ENCODE measurements at places on chromosomes 6 and 20.

DNA sequence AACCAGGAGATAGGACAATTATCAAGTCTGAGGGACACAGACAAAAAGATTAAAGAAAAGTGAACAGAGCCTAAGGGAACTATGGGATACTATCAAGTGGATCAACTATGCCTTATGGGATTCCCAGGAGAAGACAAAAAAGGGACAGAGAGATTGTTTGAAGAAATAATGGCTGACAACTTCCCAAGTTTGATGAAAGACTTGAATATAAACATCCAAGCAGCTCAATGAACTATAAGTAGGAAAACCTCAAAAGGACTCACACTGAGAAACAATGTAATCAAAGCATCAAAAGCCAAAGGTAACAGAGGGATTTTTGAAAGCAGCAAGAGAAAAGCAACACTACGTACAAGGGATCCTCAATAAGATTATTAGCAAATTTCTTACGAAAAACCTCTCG is 11.0 kb downstream of the ZNF133 start:
- DNase-seq: no peak

DNA sequence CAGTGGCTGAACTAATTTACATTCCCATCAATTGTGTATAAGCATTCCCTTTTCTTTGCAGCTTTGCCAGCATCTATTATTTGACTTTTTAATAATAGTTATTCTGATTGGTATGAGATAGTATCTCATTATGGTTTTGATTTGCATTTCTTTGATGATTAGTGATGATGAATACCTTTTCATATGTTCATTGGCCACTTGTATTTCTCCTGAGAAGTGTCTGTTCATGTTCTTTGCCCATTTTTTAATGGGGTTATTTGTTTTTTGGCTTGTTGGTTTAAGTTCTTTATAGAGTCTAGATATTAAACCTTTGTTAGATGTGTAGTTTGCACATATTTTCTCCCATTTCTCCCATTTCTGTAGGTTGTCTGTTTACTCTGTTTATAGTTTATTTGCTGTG is 16.6 kb downstream of the CENPW start:
- DNase-seq: no peak

- no peak for DNase-seq
Observed at GRCh38 chr6:80550748-80551147, 444.3 kb downstream of the BCKDHB start.

GRCh38 chr20:36167902-36168503 is 13.5 kb downstream of the EPB41L1 start:
- DNase-seq: no peak

GRCh38 chr20:38804221-38804620 is 1.3 kb upstream of the PPP1R16B start:
- DNase-seq: no peak

- peak; percentile 79 for DNase-seq
Observed at GRCh38 chr6:156780102-156780641, 3.0 kb downstream of the ARID1B start.

- DNase-seq: no peak
Observed at GRCh38 chr6:130825772-130826441, 1.3 kb upstream of the SMLR1 start.

- DNase-seq: no peak
Observed at GRCh38 chr20:34328928-34329677, 25.9 kb upstream of the AHCY start.

GRCh38 chr20:11057624-11058023 is 383.8 kb upstream of the JAG1 start:
- peak; percentile 60 for DNase-seq

DNA sequence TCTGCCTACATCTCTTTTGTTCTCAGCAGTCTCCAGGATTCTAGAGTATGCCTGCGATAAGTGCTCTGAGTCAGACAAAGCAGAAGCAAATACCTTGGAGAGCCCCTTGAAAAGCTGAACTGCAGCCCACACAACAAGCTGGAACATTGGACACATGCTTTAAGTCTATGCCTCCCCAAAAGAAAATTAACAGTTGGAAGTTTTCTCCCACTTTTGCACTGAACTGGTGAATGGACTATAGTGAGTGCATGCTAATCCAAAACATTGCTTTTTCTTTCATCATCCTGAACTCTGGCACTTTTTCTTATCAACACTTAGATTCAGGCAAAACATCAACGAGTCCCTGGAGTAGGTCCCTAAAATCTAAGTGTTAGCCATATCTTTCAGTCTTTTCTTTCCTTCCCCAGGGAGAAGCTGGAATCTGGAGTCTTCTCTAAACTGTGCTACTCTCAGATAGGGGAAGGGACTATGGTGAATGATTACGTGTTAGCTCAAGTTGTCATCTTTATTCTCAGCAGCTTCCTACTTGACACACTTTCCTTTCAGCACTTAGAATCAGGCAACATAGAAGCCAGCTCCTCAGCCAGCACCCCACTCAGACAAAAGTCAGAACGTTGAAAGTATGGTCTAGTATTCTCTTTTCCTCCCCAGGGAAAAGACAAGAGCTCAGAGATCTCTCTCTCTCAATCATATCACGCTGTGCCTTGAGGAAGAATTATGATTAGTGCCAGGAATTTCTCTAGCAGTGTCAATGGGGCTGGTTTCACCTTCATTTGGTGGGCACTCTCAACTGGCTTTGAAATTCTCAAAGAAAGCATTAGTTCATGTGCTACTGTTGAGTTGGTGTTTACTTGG is 811.0 kb upstream of the GJE1 start:
- peak; percentile 37 for DNase-seq

DNA sequence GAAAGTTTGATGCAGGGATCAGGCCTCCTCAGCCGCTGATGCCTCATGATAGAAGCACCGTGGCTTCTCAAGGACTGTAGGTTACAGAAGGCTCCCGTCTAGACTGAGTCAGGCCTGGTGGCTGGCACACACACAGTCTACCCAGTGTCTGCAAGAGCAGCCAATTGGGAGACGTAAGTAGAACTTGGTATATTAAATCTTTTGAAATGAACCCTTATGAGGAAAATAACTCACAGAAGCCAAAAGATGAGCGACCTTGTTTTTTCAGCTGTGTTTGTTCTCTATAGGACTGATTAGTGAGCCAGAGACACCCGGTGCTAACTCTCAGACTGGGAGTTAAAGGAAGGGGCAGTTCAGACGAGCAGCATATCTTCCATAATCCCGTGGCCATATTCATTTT is 5.9 kb upstream of the PDE10A start:
- DNase-seq: no peak

- DNase-seq: no peak
Observed at GRCh38 chr20:45206725-45207124, at the start of gene SEMG1. SEMG1 (plus strand) TSS chr20:45207033; CDS start chr20:45207054, 21 bp downstream.

- peak; percentile 92 for DNase-seq
Observed at GRCh38 chr6:15132854-15133670, 112.8 kb upstream of the JARID2 start.

DNA sequence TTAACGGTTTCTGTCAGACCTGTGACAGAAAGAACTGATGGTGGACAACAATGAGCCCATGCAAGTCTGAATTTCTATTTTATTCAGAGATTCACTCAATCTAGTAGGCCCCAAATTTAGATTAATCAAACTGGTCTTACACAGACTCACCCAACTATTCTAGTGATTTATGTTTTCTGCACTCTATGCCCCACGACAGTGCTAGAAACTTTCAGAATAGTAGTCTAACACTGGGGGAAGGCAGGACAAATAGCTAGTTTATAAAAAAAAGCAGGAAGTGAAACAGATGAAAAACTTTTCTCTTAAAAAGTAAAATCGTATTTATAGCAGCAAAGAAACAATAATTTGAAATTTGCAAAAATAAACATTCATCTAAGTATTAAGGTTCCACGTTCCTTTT is 5.0 kb downstream of the TCP11 start:
- no peak for DNase-seq

- no peak for DNase-seq
Observed at GRCh38 chr20:38805502-38805957, at the start of gene PPP1R16B. PPP1R16B (plus strand) TSS chr20:38805697; CDS start chr20:38835926, 30,229 bp downstream.

- no peak for DNase-seq
Observed at GRCh38 chr20:15395457-15395856, 1058.0 kb upstream of the FLRT3 start.

GRCh38 chr6:112199001-112199403 is 55.4 kb downstream of the LAMA4 start:
- DNase-seq: no peak

DNA sequence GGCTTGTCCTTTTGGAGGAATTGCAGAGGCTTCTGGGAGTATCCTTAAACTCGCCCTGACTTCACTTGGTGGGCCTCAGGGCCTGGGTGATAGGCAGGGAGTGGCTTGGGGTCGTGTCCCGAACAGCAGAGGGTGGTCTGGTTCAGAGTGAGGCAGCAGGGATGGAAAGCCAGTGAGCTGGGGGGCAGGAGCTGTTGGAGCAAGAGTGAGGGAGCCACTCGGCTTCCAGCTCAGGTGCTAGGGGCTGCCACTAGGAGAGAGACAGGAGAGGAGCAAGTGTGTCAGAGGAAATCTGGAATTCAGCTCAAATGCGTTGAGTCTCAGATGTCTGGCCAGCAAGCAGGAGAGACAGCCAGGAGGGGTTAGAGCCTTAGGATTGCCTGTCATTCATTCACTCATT is 85.8 kb downstream of the DLGAP4 start:
- DNase-seq: no peak

GRCh38 chr6:109028439-109028838 is 66.2 kb downstream of the SESN1 start:
- no peak for DNase-seq

DNA sequence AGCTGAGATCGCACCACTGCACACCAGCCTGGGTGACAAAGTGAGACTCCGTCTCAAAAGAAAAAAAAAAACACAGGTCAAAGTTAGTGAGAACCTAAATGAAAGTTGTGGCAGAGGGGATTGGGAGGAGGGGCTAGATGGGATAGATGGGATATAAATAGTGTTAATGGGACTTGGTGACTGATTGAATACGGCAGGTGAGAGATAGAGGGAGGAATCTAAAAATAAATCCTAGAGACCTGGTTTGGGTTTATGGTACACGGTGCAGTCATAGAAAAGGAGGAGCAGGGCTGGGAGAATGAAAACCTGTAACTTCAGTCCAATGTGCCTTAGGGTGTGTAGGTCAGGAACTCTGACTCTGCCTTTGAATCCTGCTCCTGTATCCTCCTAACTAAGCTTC is 25.0 kb upstream of the DEK start:
- no peak for DNase-seq

DNA sequence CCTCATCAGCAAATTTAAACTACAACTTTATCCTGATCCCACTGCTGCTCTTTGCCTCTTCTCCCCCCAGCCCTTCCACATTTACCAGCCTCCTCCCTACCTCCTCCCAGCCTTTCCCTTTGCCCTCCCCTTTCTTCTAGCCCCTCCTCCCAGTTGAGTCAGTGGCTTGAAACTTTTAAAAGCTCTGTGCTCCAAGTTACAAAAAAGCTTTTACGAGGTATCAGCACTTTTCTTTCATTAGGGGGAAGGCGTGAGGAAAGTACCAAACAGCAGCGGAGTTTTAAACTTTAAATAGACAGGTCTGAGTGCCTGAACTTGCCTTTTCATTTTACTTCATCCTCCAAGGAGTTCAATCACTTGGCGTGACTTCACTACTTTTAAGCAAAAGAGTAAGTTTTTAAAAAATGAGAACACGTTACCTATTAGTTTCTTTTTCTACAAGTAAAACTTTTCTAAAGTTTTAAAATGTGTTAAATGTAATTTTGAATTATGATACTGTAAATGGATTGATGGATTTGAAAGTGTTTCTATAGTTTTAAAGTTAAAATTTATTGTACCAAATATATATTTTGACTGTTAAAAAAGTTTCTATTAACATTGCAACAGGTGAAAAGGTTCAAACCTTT is at the start of gene GJA1:
TSS of gene GJA1 (plus strand) at position 203 of the 626 bp plus-strand sequence. CDS start 11,202 bp downstream, outside the sequence.
- peak; percentile 50 for DNase-seq

- DNase-seq: no peak
Observed at GRCh38 chr6:95587989-95588388, 10.7 kb downstream of the MANEA start.

GRCh38 chr6:20160541-20161283 is 51.6 kb downstream of the MBOAT1 start:
- no peak for DNase-seq

DNA sequence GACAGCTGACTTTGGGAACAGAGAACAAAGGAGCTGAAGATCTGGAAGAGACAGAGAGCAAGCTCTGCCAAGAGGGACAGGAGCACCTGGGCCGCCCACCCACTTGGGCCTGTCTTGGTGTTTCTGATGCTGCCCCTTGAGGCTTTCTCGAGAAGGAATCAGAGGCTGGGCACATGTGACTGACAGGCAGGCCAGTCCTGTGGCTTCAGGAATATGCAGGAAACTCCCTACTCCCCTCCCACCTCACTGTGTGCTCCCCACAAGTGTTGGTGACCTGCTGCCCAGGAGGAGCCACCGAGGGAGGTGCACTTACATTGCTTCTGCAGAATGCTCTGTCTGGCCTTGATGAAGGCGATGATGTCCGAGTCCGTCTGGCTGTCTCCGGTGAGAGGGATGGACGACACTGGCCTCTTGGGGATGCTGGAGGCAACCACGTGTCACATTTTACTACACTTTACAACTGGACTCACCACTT is 20.9 kb upstream of the KCNK16 start:
- no peak for DNase-seq

- peak; percentile 61 for DNase-seq
Observed at GRCh38 chr20:37856932-37857660, 45.8 kb upstream of the VSTM2L start.

DNA sequence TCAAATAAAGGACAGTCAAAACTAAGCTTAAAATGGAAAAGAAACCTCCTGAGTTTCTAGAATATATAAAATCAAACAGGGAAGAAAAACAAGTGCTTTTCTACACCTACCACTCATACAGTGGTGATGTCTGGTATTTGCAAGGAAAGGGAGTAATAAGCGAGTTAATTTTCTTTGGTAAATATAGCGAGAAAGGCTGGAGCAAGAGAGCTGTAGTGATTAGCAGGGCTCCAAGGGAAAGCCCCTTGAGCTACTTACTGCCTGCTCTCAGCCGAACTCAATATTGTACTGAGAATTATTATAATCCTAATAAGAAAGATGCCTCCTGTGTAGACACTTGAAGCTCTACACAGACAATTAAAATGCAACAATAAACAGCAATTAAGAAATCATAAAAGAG is 296.3 kb downstream of the LAMA2 start:
- DNase-seq: no peak

- DNase-seq: no peak
Observed at GRCh38 chr6:107304421-107305025, 154.8 kb downstream of the PDSS2 start.

GRCh38 chr6:143139239-143139784 is 78.6 kb downstream of the AIG1 start:
- DNase-seq: no peak

GRCh38 chr6:20202324-20202658 is 10.0 kb downstream of the MBOAT1 start:
- no peak for DNase-seq

GRCh38 chr6:162814426-162814973 is 86.7 kb downstream of the PACRG start:
- no peak for DNase-seq
